NCI-H2081 (cell line): ENCODE measurements at places on chromosomes 1 and 21.

DNA sequence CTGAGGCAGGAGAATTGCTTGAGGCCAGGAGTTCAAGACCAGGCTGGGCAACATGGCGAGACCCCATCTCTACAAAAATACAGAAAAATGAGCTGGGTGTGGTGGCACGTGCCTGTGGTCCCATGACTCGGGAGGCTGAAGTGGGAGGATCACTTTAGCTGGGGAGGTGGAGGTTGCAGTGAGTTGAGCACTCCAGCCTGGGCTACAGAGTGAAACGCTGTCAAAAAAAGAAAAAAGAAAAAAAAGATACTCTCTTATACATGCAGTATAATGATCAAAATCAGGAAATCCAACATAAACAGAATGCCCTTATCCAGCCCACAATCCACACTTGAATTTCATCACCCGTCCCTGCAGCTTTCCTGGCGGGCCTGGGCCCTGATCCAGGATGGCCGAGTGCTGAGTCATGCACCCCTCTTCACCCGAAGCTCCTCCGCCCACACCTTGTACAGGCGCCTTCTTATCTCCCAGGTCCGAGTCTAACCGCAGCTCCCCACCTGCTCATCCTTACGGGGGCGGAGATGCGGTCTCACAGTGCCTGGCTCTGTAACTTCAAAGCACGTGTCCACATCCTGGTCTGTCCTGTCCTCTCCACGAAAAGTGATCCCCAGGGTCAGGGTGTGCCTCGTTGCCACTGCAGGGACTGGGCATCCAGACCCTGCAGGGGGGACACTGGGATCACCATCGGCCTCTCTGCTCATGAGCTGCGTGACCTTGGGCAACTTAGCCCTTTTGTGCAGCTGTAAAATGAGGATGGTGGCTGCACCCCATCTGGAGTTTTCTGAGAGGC is 120.2 kb upstream of the SLC45A1 start:
- DNase-seq = no peak

- no peak for DNase-seq
Observed at GRCh38 chr1:39110325-39110851, 84.2 kb downstream of the NDUFS5 start.

GRCh38 chr21:42089093-42089631 is 18.0 kb downstream of the UMODL1 start:
- DNase-seq = no peak

GRCh38 chr1:223859058-223859457 is 13.3 kb upstream of the TP53BP2 start:
- no peak for DNase-seq

- peak; percentile 46 for DNase-seq
Observed at GRCh38 chr1:212669102-212669501, 30.5 kb downstream of the BATF3 start.

- DNase-seq = peak; percentile 4
Observed at GRCh38 chr21:32096411-32096810, 182.4 kb downstream of the MIS18A start.

- DNase-seq = no peak
Observed at GRCh38 chr1:212109728-212110127, 74.2 kb downstream of the DTL start.
